ENCODE measurements at places on chromosomes 7 and 10.

GRCh38 chr10:121690152-121690848, 92.1 kb upstream of the FGFR2 start:
- DNase-seq, result no peak

DNA sequence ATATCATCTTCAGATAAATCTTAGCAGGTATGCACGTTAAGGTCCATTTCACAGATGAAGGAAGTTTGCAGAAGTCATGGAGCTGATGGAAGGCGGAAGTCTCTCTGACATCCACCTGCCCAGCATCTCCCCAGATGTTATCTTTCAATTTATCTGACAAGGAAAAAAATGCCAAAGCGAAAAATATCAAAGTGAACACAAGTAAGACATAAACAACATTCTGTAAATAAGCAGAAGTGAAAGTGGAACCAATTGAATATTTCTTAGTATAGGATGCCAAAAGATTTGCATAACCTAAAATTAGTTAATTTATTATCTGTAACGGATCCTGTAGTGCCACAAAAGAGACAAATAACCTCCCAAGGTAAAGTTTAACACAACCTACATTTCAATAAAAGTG, 73.6 kb upstream of the NEBL start:
- no peak for DNase-seq

DNA sequence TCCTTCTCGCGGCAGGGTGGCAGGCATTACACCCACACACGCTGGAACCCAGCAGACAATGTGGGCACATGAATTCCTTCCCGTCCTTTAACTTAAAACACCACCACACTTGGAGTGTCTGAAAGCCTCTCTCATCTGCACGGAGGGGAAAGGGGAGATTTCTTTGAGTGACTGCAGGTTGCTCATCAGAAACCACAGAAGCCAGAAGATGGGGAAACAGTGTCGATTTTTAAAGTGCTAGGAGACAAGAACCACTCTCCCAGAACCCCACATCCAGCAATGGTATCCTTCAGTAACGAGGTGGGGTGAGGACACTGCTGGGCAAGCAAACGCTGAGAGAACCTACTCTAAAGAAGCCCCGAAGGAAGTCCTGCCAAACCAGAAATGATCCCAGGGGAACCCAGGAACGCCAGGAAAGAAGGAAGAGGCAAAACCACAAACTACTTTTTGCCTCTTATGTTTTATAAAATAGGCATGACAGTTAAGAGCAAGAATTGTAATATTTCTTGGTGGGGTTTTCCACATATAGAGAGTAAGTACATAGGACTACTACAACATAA, 254.3 kb downstream of the ELFN1 start:
- DNase-seq, result no peak

GRCh38 chr7:9937944-9938631, 1035.6 kb upstream of the PHF14 start:
- no peak for DNase-seq

DNA sequence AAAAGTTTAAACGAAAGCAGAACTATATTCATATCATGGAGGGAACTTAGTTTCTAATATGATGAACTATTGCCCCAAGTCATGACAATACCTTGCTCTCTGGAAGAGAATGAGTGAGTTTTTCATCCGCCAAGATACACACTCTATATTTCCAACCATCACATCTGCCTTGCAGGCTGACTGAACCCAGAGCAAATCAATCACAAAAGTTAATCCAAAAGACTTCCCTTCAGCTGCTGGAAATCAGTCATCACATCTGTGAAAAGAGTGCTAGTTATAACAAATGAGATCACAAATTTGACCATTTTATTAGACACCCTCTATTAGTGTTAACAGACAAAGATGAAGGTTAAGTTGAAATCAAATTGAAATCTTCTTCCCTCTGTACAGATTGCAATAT, 261.7 kb upstream of the PRKCQ start:
- DNase-seq, result no peak

- DNase-seq, result no peak
Observed at GRCh38 chr7:79979437-79979836, 155.2 kb upstream of the GNAI1 start.

DNA sequence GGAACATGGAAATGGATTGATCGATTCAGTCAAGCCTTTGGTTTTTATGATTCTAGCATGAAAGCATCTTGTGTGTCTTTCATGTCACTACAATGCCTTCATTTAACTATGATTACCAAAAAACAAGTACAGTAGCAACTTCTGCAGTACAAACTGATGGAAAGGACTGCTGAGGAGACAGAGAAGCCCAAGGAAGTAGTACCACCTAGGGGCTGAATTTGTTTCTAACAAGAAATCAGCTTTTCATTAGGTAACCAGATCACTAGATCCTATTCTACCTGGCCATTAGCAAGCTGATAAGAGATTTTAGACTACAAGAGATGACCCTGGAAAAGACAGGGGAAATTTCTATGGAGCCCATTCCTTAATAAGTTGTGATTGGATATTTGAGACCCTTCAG, 3.2 kb upstream of the IFIT1 start:
- DNase-seq, result no peak

DNA sequence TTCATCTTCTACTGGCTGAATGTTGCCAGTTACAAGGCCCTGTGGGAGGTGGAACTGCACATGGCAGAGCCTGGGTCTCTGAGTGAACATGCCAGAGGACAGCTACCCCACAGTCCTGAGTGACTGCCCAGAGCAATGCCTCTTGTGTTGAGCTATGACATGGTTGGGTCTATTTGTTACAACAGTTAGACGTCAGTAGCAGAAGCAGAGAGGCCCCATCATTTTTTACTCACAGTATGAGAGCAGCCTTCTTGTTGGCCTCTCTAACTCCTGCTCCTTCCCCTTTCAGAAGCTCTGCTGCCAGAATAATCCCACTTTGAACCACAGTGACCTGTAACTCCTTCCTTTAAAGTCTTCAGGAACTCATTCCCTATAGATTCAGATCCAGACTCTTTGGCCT, 30.8 kb upstream of the NRP1 start:
- DNase-seq, result no peak

DNA sequence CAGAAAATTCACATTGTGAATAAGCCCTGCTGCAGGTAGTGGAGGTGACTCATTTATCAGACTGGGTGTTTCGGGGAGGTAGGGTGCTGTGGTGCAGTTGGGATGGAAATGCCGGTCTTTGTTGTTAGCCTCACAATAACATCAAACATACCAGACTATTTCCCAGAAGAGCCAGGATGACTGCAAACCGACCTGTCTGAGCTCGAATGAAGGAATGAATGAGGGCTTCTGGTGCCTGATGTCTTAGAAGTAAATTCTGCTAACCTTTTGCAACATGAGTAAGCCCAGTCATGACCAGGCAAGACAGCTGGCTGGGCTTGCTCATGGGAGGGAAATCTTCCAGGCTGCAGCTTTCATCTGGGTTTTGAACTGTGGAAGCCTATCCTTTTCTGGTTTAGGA, 2.4 kb upstream of the VDAC2 start:
- no peak for DNase-seq

DNA sequence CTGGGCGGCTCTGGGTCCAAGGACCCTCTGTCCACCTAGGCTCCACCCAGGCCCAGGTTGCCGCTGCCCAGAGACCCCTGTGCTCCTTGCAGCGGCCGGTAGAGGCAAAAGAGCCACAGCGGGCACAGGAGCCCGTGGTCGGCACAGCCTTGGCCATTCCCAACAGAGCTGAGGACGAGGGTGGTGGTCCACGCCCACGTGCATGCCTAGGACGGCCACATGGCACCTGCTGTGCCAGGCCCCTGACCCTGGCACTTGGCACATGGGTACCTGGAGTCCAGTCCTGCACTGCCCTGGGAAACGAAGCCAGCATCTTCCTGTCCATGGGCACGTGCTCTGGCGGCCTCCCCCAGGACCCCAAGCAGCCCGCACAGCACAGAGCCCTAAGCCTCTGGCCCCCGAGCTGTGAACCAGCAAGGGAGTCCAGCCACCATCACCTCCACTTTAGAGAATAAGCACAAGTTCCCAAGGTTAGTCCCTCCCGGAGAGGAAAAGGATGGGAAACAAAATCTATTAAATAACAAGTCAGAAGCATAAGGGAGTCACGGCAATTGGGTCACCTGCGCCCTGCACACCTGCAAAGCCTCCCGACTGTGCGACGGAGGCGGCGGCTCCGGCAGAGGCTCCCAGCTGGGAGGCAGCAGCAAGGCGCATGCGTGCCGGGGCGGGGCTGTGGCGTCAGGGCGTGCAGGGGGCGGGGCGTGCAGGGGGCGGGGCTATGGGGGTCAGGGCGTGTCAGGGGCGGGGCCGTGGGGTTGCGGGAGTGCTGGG, 59.1 kb downstream of the STK32C start:
- DNase-seq, result peak; percentile 99

DNA sequence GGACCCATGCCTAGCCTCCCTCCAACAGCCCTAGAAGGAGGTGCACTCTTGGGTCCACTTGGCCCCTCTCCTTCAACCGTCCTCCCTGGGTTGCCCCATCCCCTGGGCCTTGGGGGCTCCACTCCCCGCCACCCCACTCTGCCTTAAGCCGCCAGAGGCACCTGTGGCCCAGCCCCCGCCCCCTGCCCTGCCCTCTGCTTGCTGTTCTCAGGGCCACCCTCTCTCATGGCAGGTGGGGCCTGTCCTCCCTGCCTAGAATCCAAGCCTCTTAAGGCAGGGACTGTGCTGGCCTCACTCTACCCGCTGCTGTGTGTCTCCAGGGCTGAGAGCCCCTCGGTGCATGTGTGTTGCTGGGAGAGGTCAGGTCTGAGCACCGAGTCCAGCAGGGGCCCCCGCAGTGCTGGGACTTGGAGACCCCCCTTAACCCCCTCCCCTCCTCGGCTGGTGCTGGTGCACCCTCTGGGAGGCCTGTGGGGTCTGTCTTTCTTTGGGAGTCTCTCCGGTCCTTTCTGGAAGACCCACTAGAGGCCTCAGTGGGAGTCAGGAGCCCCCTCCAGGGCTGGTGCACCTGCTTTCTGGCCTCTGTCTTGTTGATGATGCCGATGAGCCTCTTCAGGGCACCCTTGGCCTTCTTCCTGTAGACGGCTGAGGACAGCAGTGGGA, 43.8 kb downstream of the CFAP46 start:
- DNase-seq, result no peak

GRCh38 chr7:116554911-116555310, 30.1 kb downstream of the CAV1 start:
- DNase-seq, result no peak

DNA sequence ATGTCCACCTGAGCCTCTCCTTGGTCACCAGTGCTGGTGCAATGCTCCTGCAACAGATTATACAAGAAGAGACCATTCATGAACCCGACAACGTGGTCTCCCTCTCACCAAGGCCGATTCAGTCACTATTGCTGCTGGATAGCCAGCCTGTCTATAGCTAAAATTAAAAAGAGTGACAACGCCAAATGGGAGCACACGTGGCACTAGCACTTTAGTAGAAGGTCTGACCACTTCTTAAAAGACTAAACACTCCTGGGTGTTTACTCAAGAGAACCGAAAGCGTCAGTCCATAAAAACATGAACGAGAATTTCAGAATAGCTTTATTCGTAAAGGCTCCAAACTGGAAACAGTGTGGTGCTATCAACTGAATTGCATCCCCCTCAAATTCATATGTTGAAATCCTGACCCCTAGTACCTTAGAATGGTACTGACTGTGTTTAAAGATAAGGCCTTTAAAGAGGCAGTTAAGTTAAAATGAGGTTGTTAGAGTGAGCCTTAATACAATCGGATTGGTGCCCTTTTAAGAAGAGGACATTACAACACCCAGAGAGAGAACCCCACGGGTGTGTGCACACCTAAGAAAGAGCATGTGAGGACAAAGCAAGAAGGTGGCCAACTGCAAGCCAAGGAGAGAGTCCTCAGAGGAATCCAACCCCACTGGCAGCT, 4.4 kb upstream of the GALNTL5 start:
- no peak for DNase-seq

DNA sequence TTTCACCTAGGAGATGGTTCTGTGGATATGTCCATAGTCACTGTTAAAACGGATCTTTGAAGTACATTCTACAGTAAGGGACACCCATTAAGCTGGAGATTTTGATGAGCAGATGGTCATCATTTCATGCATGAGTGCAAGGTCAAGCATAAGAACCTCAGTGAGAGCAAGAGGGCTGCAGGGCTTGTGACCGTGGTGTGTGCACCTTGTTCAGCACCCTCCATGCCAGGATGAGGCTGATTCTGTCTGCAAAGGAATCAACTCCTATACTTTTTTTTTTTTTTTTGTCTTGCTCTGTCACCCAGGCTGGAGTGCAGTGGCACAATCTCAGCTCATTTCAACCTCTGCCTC, 17.6 kb downstream of the PDSS1 start:
- no peak for DNase-seq

GRCh38 chr7:137243741-137244140, 99.8 kb downstream of the PTN start:
- DNase-seq, result no peak

- DNase-seq, result no peak
Observed at GRCh38 chr10:70939441-70940003, 51.2 kb upstream of the PCBD1 start.

DNA sequence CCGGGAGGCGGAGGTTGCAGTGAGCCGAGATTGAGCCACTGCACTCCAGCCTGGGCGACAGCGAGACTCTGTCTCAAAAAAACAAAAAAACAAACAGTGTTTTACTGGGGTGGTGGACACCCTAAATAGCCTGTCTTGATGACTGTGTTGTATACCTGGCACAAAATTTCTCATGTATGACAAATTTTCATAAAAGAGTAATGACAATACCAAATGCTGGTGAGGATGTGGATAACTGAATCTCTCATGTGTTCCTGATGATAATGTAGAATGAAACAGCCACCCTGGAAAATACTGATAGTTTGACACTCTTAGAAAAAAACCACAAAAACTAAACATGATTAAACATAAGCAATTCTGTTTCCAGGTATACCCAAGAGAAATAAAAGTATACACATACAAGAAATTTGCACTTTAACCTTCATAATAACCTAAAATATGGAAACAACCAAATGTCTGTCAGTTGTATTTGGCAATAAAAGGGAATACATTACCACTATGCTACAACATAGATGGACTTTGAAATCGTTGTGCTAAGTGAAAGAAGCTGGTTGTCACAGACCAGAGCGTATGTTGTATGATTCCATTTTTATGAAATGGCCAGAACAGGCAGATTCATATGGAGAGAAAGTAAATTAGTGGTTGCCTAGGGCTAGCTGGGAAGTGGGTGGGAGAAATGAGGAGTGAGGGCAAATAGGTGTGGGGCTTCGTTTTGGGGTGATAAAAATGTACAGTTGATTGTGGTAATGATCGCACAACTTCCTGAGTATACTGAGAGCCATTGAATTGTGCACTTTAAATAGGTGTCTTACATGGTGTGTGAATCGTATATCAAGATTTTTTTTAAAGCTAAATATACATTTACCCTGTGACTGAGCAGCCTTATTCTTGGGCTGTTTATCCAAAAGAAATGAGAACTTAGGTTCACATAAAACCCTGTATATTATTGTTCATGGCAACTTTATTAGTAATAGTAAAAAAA, 12.5 kb downstream of the WDR37 start:
- no peak for DNase-seq
